ENCODE measurements at places on chromosomes 16 and 17. TPM values are rescaled to one million over a fixed set of nuclear protein-coding genes. Genes with fewer than 3 reads are reported as not detected.

- DNase-seq, result no peak
These were observed 475.7 kb downstream of the SHISA9 start for GRCh38 chr16:13377143-13377542.

GRCh38 chr16:79874391-79874790, 273.9 kb upstream of the MAF start:
- DNase-seq, result peak; percentile 88

DNA sequence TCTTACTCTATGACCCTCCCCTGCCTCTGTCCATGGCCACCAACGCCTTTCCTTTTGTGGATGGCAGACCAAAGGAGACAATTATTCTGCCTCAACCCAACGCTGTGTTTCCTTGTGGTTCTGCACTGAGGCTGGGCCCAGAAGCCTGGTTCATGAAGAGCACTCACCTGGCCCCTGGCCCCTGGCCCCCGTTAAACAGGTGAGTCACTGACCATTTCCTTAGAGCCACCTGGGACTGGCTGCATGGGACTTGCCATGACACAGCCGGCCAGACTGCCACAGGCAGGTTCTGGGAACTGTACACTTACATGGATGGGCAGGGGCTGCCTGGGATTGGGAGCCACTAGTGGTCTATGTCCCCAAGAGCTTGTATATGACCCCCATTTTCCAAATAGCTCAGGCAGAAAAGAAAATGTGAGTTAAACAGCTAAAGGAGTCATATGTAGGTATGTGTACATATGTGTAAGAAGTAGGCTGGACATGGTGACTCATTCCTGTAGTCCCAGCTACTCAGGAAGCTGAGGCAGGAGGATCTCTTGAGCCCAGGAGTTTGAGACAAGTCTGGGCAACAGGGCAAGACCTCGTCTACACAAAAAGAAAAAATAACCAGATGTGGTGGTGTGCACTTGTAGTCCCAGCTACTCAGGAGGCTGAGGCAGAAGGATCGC, 181.9 kb upstream of the CACNG5 start:
- DNase-seq, result no peak

GRCh38 chr17:79324194-79324593, 249.6 kb downstream of the ENGASE start:
- DNase-seq, result no peak

DNA sequence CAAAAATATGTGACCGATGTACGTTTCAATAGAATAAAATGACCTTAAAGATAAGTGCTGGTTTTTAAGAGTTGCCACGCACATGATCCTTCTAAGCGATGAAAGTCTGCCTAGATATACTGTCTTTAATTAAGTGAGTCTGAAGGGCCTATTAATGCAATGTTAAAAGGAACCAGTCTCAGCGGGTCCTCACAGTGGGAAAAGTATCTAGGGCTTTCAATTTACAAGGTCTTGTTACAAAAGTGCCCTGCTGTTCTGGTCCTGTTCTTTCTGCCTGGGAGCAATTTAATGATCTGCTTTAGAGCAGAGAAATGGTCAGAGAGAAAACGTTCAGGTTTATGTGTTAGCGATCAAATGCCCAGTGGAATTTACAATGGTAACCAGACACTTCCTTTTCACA, 864.0 kb downstream of the KCNJ2 start:
- no peak for DNase-seq

GRCh38 chr16:19559242-19559910, 3.9 kb downstream of the VPS35L start:
- DNase-seq, result peak; percentile 57

- no peak for DNase-seq
These were observed 1.7 kb upstream of the STAT5A start for GRCh38 chr17:42286411-42287221.

- DNase-seq, result no peak
These were observed 6.0 kb upstream of the BHLHA9 start for GRCh38 chr17:1264196-1264595.

GRCh38 chr17:81733507-81734404, 21.7 kb downstream of the SLC25A10 start:
- DNase-seq, result peak; percentile 40

The C16orf92 gene
- not detected for total RNA-seq
